ENCODE measurements at places on chromosomes 7 and 10.
A peak's percentile ranks its signal among the peaks of the same experiment; 100 is the strongest.

DNA sequence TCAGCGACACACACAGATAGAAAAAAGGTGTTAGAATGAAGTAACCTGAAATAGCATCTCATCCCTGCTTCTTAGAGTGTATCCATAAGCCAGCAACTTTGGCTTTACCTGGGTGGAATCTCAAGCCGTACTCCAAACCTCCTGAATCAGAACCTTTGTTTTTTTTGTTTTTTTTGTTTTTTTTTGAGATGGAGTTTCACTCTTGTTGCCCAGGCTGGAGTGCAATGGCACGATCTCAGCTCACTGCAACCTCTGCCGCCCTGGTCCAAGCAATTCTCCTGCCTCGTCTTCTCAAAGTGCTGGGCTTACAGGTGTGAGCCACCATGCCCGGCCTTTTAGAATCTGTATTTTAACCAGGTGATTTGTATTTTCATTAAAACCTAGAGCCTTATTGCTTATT is 9.0 kb downstream of the NRBF2 start:
- DNase-seq = no peak

- no peak for DNase-seq
Observed at GRCh38 chr7:53624356-53624755, 588.9 kb downstream of the POM121L12 start.

GRCh38 chr7:107799647-107800264 is 3.3 kb downstream of the SLC26A3 start:
- no peak for DNase-seq

- no peak for DNase-seq
Observed at GRCh38 chr7:66689081-66689480, 51.5 kb upstream of the RABGEF1 start.

DNA sequence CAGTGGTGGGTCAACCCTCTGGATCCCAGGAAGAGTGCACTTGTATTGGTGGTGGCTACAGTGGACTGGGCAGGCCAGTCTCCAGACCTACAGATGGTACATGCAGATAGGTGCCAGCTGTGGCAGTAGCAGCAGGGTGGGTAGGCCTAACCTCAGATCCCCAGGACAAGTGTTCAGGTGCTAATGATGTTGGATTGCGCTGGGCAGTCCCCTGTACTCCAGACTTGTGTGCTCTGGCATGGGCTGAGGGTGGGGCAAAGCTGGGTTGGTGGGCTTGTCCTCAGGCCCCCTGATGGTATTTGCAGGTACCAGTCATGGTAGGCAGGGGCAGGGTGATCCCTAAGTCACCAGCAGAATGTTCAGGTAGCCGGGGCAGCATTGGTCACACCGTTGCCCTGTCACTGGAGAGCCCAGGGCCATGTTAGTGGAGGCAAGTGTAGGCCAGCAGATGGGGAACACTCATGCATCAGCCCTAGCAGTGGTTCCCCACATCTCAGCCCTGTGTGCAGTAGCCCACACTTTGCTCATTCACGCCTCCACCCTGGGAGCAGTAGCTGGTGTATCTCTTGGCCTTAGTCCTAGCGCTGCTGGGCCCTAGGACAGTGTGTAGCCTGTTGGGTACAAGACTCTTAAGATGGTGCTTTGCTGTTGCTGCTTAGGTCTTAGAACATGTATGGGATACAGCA is 171.3 kb downstream of the MLLT10 start:
- DNase-seq = no peak

DNA sequence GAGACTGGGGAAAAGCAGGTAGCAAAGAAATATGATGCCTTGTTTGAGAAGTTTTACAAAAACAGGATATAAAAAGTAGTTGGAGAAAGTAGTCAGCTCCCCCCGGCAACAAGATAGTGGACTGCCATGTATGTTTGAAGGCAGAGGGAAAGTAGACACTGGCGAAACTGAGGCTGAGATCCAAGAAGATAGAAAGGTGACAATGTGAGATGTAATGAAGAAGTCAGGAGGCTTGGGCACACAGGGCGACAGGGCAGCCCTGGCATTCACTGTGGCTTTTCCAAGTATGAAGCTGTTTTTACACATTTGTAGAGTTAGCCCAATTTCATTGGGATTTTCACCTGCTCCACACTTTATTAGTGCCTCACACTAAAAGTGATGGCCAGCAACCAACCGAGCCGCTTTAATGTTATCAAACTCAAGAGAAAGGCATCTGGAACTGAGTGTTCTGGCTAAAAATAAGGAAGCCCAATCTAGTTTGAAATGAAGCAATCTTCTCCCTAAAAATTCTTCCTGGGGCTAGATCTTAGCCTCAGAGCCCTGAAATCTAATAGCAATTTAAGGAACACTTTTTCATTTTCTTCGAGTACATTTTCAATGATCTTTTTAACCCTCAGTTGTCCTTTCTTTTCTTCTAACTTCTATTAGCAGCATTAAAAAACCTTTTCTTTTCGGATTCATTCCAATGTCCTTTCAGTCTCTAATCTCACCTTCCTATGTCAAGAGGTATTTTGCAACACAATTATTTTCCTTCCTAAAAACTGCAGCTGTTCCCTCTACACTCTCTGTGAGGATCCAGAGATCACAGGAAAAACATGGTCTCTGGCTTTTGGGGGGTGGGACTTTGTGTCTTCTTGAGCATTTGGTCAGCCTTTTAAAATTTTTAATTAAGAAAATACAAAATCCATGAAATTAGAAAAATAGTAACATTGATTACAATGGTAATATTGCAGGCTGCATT is 108.0 kb downstream of the RNLS start:
- no peak for DNase-seq

DNA sequence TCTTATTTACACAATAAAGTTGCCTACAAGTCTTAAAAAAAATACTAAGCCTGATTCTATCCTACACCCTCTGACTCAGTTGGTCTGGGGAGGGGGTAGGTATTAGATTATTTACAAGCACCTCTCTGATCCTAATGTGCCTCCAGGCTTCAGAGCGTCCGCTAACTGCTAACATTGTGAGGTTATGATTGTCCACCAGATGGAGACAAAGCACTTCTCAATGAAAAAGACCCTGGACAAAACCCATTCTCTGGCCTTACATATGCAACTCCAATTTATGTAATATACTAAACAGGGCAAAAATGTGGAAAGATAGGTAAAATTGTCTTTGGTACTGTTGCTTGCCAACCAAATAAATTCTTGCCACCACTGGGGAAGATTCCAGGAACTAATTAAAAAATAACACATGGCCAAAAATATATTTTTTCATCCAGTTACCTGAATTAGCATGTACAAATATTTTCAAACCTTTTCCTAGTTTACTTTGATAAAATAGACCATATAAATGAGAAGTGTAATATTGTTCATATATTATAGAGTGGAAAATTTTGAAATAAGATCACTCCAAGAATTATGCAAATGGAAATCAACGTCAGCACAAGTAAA is 92.4 kb downstream of the KIF20B start:
- peak; percentile 5 for DNase-seq

DNA sequence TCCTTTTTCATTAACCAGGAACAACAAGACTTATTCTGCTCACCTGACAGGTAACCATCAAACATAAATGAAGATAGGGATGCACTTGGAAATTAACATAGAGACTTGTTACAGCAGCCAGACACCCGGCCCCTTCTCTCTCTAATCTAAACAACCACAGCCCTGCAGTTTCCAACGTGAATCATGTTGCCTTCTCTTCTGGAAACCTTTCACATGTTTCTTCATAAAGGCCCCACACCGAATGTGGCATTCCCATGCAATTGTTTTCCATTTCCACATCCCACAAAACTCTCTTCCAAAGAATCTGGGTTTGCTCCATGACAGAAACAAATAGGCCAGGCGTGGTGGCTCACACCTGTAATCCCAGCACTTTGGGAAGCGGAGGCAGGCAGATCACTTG is 15.0 kb upstream of the WDR86 start:
- no peak for DNase-seq

- no peak for DNase-seq
Observed at GRCh38 chr10:103759100-103759781, 96.1 kb downstream of the SH3PXD2A start.

DNA sequence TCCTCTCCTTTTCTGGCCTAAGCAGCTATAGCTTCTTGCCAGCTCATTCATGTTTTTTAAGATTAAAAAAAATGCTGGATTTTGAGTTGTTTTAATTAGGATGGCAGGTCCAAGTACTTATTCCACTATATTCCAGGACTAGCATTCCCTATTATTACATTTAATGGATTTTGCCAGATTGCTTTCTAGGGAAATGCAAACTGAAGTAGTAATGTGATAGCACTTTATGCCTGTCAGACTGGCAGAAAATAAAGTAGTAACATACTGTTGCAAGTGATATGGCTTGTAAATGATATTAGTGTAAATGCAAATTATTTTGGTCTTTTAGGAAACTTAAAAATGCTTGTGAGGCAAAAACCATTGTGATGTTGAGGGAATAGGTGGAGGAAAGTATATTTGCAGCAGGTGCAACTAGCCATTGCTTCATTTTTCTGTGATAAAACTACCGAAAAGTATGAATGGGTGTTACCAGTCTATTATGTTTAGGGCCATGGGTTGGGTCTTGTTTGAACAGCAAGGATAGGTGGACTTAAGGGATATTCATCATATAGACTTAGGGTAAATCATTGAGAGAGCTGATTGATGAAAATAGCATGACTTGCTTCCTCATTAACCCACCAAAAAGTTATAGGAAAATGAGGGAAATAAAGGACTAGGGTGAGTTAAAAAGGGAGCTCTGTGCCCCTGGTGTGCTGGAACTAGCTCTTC is 19.9 kb downstream of the ZNRF2 start:
- DNase-seq = no peak

- DNase-seq = no peak
Observed at GRCh38 chr7:115124409-115124939, 202.6 kb downstream of the MDFIC start.

DNA sequence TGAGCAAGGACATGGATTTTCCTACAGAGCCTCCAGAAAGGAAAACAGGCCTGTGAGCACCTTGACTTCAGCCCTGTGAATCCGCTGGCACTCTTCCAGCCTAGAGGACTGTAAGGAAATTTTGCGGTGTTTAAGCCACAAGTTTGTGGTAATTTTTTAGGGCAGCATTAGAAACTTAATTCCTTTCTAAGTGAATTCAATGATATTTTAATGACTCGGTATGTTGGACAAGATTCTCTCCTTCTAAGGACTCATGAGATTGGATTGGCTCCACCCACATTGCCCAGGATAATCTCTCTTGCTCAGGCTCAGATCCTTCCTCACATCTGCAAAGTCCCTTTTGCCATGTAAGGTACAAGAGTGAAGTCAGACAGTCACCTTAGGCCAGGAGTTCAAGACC is 4.5 kb downstream of the LYZL2 start:
- no peak for DNase-seq

- no peak for DNase-seq
Observed at GRCh38 chr10:74067373-74068352, 69.7 kb downstream of the VCL start.
